ENCODE measurements at places on chromosomes 16 and 17.

GRCh38 chr17:63679214-63679613, 20.7 kb downstream of the LIMD2 start:
- DNase-seq: no peak

GRCh38 chr17:15451680-15452079, 15.7 kb downstream of the CDRT4 start:
- DNase-seq: no peak

DNA sequence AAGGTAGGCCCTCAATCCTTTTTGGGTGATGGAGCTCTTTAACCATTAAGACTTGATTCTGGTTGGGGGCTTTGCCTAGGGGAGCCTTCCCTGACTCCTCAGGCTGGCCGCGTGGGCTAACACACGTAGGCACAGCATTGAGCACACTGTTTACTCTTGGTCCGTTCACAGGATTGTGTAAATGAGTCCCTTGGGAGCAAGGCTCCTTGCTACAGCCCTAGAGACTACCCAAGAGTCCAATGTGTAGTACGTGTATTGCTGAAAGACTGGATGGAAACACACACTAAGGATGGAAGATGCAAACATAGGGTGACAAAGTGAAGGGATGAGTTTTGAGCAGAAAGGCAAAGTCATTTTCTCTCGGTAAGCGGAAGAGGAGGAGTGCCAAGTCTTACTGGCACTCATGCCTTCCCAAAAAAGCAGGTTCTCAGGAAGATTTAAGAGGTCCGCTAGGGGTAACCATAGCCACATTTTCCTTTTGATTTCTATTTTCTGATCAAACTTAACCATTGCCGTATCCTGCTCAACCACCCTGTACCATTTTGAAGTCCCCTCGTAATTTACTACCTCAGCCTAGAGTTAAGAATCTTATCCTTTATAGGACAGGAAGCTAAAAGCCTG, 911 bp upstream of the ITGA2B start:
- no peak for DNase-seq

DNA sequence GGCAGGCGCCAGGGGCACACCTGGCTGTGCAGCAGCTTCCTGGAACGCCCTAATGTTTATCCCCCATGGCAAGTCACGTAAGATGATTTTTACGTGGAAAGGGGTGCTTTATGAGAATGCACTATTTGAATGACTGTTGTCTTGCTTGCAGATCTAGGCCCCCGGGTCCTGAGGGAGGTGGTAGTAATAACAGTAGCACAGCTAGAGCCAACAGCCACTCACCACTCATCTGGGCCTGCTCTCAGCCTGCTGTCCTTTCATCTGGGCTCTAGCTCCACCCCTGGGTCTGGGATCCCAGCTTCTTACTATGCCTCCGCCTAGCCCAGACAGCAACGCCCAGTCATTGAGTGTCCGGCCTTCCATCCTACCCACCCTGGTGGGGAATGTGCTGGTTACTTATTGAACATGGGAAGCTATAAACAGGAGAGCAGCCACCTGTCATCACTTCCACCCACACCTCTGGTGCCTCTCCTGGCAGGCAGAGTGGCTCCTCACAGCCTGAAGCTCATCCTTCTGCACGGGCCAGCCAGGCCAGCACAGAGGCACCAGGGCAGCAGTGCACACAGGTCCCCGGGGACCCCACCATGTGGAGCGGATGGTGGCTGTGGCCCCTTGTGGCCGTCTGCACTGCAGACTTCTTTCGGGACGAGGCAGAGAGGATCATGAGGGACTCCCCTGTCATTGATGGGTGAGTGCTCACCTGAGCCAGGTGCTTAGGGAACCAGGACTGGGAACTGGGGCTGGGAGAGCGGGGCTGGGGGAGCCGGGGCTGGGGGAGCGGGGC, 16.6 kb downstream of the DPEP1 start:
- no peak for DNase-seq

- DNase-seq: no peak
These were observed 16.2 kb upstream of the SPNS2 start for GRCh38 chr17:4482338-4483011.

DNA sequence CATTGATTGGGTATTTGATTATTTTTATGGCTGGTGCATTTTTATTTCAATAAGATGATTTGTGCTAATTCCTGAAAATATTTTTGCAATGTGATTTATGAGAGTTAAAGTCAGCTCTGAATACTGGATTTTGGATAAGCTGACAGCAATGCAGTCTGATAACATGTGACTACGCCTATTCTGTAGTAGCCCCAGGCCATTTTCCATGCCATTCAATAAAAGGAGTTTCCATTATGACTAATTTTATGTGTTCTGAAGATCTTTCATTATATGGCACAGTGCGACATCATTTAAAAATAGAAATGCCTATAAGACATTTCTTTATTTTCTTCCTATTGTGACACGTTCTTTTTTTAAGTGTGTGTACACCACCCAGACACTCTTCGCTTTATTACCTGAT, 46.3 kb downstream of the KCNJ2 start:
- DNase-seq: no peak

DNA sequence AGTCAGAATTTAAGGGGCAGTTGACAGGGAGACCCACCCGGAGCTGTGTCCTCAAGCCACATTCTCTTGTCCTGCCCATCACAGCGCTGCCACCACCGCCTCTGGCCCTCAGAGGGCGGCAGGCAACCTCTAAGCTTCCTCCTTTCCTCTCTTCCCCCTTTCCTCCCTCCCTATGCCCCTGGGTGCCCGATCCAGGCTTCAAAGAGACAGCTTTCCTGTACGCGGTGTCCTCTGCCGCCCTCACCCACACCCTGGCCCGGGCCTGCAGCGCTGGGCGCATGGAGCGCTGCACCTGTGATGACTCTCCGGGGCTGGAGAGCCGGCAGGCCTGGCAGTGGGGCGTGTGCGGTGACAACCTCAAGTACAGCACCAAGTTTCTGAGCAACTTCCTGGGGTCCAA, 23.5 kb downstream of the WNT9B start:
- no peak for DNase-seq

DNA sequence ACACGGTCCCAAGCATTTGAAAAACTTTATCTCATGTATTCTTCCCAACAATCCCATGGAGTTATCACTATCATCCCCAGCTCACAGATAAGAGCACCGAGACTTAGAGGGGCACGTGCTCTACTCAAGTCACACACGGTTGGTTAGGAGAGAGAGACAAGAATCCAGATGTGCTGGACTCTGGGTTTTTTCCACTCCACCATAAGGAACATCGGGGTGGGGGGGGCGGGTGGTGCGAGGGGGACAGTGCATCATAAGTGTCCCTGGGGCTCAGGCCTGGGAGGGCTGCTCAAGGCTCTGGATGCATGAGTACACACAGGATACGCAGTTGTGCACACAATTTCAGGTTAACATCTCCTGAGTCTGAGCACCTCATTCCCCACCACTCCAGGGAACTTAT, 7.4 kb downstream of the CDC42EP4 start:
- no peak for DNase-seq

DNA sequence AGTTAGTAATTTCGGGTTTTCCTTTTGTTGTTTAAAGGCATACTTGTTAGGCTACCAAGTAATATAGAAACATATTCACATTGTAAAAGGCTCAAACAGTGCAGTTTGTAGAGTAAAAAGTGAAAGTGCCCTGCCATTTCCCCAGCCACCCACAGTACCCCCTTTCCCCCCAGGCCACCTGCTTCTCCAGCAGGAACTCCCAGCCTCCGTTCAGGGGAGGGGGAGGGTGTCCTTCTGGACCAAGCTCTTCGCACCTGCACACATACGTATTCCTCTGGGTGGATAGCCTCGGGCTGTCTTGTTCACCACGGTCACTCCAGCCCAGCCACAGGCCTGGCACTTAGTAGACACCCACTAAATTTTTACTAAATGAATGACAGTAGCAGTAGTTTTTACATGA, 144.5 kb downstream of the CLEC16A start:
- DNase-seq: no peak

DNA sequence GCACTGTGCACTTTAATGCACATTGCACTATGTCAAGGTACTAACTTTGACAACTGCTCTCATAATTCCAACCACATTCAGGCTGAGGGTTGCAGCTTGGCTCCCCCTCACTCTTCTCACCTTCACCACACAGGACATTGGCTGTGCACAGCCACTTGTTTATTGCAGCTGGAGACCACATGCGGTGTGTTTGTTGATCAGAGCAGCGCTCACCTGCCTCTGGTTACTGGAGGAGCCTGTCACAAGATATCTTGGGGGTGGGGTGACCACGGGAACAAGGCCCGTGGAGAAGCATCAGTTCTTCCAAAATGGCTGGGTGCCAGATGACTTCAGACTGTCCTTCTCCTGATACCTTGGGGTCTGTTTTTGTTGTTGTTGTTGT, 10.6 kb upstream of the CCL5 start:
- no peak for DNase-seq

DNA sequence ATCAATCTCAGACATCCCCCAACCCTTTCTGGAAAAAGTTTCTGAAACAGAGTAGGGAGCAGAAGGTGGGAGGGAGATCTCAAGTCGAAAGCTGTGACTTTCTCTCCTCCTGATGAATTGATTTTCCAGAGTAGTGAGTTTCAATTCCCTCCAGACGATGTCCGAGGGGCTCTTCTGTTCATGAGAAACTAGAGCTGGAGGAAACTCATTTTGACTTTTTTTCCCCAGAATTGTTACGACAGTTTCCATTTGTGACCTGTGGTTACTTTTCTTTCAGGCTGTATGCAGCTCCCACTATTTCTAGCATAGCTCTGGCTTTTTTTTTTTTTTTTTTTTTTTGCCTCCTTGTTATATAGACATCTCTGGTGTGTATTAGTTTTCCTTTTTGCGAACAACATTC, 422.1 kb upstream of the SALL1 start:
- DNase-seq: no peak

DNA sequence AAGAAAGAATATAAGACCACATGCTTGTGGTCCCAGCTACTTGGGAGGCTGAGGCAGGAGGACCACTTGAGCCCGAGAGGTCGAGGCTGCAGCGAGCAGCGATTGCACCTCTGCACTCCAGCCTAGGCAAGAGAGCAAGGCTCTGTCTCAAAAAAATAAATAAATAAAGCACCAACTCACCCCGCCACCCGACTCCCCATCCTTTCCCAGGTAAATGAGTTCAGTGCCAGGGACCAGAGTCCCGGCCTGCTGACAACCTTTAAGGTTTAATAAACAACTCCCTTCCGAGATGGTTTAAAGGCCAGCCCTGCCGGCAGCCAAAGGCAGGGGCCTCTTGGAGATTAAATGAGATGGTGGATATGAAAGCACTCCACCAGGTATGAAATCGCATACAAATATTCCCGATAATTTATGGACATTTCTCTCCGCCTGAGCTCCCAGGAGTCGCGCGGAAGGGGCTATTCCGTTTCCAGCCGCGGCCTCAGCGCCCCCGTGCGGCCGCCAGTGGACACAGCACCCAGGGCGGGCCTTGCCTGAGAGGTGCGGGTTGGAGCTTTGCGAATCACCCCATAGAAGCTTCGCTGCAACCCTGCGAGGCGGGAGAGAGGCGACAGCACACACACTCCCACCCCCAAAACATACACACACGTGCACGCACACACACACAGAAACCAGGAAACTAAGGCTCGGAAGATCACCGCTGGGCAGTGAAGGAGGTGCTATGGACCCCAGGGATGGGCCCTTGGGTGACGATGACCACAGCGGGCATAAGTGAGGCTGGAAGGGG, 4.0 kb upstream of the RPL38 start:
- DNase-seq: peak; percentile 80

GRCh38 chr17:56009795-56010651, 143.3 kb upstream of the ANKFN1 start:
- DNase-seq: no peak
